NCI-H345 (cell line): ENCODE measurements at places on chromosomes 11 and 22.

DNA sequence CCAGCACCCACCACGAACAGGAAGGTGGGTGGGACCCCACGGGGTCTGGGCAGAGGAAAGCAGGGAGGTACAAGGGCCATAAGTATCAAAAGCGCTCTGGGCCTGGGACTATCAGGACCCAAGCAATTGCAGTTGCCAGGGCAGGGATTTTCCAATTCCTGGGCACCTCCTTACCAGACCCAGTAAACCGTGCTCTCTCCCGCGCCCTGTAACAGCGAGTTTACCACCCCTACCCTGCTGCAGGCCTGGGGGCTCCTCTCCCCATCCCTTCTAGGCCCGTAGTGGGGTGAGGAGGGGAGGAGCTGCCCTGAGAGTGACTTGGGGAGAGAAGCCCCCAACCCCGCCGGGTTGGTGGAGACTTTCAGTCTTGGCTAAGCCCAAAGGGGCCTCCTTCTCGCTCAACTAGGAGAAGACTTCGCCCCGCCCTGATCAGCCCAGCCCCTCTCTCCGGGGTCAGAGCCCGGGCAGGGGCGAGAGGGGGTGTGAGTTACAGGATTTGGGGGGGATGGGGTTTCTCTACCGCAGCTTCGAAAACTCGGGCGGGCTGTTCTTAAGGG lies 5.4 kb downstream of the PAX6 start:
- no peak for DNase-seq

DNA sequence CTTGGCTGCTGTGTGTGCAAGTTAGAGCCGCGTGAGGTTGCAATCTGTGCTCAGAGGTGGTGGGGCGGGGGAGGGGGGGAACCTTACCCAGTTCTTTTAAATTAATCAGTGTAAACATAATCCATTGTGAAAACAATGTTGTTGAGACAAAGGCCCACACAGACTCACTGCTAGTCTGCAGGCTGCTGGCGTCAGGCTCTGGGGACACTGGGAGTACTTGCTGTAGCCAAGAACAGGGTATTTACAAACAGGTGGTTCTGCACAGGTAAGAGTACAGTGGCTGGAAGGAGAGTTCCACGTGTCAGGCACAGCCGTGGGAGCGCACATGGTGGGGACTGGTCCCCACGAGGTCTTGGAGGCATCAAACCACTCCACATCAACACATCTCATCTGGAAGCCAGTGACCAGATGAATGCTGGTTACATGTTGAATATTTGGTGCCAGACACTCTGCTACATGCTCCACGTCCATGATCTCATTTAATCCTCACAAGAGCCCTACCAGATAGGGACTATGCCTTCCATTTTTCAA lies 27.4 kb downstream of the SCUBE1 start:
- peak; percentile 46 for DNase-seq

- DNase-seq: peak; percentile 82
These were observed at the start of gene CHRM4 for GRCh38 chr11:46391578-46392420. TSS of gene CHRM4 (minus strand) at chr11:46391776. CDS start at chr11:46386557, 5,219 bp downstream.

DNA sequence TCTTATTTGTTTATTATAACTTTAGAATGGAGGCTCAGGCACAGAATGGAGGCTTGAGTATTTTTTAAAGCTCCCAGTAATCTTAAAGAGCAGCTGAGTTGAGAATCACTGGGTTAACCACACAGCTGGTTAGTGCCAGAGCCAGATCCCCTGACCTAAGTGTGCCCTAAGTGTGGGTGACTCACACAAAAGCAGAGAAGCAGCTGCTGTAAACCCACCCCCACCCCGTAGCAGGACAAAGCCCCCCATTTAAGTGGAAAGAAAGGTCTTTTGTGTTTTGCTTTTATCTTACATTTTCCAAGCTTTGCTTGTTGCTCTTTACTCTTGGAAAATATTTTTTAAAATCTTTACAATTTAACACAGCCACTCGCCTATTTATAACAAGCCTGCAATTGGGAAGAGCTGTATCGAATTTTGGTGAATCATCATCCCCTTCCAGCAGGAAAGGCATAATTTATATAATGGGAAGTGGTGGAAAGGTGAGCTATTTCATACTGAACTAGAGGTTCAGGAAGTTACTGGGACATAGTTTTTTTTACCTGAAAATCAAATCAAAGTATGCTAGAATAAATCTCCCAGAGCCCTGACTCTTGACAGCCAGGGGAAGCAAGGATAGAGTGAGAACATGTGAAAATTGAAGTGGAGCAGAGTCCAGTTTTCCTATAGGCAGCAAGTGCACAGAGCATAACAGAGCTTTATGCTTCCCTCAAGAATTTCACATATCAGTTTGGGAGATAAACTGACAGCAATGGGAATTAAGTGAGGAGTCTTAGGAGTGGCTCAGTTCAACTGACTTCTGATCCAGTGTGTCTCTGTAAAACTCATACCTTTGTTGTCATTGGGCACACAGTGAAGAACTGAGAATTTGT lies 405.7 kb downstream of the AASDHPPT start:
- DNase-seq: no peak

- no peak for DNase-seq
These were observed 1078.7 kb downstream of the TBC1D22A start for GRCh38 chr22:47841156-47841555.

- no peak for DNase-seq
These were observed 590 bp upstream of the TSPO start for GRCh38 chr22:43150731-43151206.

- peak; percentile 93 for DNase-seq
These were observed 30.6 kb upstream of the PANX2 start for GRCh38 chr22:50139843-50140415.

- DNase-seq: no peak
These were observed 75.6 kb downstream of the SNX19 start for GRCh38 chr11:130840679-130841078.

DNA sequence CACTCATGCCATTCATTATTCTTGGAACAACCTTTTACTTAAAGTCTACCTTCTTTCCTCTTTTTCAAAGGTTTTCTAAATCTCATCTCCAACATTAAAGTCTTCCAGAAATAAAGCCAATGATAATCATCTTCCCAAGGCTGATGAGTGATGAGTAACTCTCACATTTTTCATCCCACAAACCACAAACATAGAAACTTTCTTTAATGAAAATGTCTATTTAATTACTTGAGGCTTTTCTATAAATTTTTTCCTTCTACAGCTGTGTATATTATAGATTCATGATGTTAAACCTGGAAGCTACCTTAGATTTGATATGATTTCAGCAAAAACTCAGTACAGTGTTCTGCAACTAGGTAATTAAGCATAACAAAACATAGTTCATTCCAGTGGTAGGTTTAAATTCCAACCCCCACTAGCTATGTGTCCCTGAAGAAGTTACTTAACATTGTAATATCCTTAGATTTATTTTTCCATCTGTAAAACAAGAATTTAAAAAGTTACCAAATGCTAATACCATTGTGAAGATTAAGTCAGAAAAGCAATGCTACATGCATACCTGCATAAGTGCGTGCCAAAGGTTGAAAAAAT lies 845.4 kb downstream of the KCNA4 start:
- no peak for DNase-seq

GRCh38 chr22:35409783-35410662 lies 10.1 kb downstream of the MCM5 start:
- DNase-seq: no peak

- DNase-seq: no peak
These were observed 11.8 kb downstream of the TSSC4 start for GRCh38 chr11:2412323-2412722.

DNA sequence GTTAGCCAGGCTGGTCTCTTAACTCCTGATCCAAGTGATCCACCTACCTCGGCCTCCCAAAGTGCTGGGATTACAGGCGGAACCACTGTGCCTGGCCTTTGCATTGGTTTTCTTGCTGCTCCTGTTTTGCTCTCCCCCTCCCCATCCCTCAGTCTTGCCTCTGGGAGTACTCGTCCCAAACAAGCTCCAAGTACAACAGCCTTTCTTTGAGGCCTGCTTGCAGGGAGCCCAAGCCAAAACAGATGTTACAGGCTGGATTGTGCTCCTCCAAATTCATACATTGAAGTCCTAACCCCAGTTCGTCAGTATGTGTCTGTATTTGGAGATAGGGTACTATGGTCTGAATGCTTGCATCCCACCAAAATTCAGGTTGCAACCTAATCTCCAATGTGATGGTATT lies 8.6 kb downstream of the IGLL1 start:
- no peak for DNase-seq

- DNase-seq: peak; percentile 29
These were observed 1.1 kb downstream of the PELI3 start for GRCh38 chr11:66467756-66468155.

DNA sequence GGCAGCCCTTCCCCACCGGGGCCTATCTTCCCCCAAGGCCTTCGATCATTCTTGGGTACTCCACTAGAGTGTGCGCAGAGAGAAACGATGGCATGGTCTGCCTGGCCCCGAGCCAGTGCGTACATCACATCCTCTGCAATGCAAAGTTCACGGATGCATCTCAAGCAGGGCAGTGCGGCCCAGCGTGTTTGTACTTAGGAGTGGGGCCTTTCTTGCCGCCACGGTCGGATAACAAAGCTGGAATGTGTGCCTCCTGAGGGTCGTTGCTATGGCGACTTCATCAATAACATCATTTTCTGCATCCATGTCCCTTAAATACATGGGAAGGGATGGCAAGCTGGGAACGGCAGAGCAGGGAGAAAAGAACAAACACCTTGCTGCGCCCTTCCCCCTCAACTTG lies 73.9 kb downstream of the SCUBE1 start:
- no peak for DNase-seq

DNA sequence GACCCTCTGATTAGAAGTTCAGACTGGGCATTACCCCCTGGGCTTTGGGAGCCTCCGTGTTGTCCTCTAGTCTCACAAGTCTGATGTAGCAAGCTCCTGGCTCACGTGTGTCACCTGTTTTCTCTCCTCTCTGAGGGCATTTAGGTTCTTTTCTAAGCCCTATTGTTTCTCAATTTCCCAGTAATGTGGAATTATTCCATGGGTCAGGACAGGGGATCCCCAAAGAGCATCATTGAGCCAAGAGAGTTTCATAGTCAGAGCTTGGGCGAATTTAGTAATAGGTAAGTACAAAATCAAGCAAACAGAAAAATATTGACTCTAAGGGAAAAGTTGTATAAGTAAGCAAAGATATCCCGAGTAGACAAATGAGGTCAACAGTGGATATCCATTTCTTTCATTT lies 57.3 kb downstream of the PPP6R2 start:
- no peak for DNase-seq

- no peak for DNase-seq
These were observed 128.6 kb downstream of the SLC17A6 start for GRCh38 chr11:22466809-22467208.

GRCh38 chr22:44276706-44277356 lies 35.9 kb downstream of the SHISAL1 start:
- no peak for DNase-seq

GRCh38 chr22:38327805-38328204 lies 10.6 kb upstream of the CSNK1E start:
- DNase-seq: no peak

GRCh38 chr22:28951969-28952521 lies 68.7 kb downstream of the ZNRF3 start:
- DNase-seq: no peak

GRCh38 chr11:18371279-18371678 lies 23.1 kb upstream of the LDHA start:
- no peak for DNase-seq

GRCh38 chr11:99148352-99148751 lies 127.6 kb downstream of the CNTN5 start:
- no peak for DNase-seq

- no peak for DNase-seq
These were observed 83.1 kb upstream of the NCAM1 start for GRCh38 chr11:112878033-112878601.

GRCh38 chr11:63557570-63557969 lies 5.6 kb downstream of the PLAAT2 start:
- DNase-seq: no peak

DNA sequence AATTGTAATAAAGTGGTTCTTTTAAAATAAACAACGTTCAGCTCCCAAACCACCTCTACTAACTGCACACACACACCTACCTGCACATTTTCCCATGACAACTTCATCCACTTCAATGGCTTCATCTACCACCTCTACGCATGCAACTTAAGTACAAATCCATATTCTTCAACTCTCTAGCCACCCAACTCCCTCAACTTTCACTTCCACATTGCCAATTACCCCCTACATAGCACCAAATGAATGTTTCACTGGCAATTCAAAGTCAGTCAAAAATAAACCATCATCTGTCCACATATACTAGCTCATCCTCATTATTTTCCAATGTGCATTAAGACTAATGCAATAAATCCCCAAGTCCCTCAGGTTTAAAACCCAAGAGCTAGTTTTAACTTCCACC lies 50.7 kb upstream of the ARHGAP32 start:
- no peak for DNase-seq

GRCh38 chr22:28019360-28019759 lies 100.3 kb upstream of the PITPNB start:
- DNase-seq: no peak

GRCh38 chr11:113378692-113379091 lies 8.9 kb upstream of the ANKK1 start:
- no peak for DNase-seq

GRCh38 chr11:61378713-61379313 lies 13.6 kb upstream of the TMEM216 start:
- no peak for DNase-seq

DNA sequence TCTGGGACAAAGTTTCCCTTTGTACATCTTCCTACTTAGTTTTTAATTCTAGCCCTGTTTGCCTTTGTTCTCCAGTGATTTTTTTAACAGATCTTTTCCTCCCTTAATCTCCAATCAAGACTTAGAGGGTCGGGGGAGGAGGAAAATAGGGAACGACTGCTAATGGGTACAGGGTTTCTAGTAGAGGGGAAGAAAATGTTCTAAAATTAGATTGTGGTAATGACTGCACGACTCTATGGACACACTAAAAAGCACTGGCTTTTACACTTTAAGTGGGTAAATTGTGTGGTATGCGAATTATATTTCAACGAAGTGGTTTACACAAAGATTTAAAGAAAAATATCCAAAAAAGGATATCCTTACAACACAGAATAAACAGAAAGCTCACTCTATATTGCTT lies 110.0 kb upstream of the SPON1 start:
- no peak for DNase-seq

DNA sequence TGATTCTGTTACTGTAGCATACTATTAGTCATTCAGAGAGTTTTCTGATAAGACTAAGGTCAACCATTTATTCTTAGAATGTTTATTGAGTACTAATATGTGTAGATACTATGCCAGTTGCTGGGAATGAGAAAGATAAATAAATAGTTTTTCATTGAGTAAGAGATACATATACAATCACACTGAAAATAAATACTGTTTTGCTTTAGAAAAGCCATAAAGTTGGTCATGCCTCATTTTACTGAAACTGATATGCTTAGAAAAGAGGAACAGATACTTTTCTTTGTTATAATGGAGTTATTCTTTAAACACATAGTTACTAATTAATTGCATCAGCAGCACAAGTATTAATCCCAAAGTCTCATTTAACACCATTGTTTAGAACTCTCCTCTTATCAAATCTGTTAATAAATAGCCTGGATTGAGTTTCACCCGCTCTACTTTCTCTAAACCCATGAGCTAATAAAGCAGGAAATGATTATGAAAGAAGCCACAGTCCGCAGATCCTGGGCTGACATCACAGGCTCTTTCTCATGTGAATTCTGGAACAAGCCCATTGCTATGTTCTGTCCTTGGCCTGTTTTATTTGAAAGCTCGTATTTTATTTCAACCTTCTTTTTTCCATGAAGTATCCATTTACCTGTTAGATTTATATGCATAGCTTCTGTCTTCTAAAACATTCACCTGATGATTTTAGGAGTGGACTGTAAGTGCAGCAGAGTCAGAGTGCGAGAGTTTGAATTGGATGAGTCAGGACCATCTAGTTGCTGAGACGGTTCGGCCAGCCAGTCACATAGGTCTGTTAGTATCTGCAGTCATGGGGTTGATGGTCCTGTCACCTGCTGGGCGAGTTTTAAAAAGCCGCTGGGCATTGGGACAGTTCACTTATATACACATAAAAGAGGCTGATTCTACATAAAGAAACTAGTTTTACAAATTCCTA lies 35.5 kb downstream of the PIWIL4 start:
- DNase-seq: no peak
